ENCODE measurements at places on chromosomes 7 and 10. TPM values are rescaled to one million over a fixed set of nuclear protein-coding genes. Genes with fewer than 3 reads are reported as not detected.

- no peak for DNase-seq
Measured at GRCh38 chr7:24337180-24337579, 53.2 kb downstream of the NPY start.

DNA sequence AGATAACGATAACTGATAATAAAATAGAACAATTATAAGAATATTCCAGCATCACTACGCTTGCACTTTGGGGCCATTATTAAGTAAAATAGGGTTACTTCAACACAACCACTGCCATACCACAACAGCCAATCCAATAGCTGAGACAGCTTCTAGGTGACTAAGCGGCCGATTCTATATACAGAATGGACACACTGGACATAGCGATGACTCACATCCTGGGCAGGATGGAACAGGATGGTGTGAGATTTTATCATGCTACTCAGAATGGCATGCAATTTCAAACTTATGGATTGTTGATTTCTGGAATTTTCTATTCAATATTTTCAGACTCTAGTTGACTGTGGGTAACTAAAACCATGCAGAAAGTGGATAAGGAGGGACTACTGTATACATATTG is 920.9 kb downstream of the LRMDA start:
- no peak for DNase-seq

- peak; percentile 45 for DNase-seq
Measured at GRCh38 chr7:150992833-150993302, 2.1 kb downstream of the NOS3 start.

DNA sequence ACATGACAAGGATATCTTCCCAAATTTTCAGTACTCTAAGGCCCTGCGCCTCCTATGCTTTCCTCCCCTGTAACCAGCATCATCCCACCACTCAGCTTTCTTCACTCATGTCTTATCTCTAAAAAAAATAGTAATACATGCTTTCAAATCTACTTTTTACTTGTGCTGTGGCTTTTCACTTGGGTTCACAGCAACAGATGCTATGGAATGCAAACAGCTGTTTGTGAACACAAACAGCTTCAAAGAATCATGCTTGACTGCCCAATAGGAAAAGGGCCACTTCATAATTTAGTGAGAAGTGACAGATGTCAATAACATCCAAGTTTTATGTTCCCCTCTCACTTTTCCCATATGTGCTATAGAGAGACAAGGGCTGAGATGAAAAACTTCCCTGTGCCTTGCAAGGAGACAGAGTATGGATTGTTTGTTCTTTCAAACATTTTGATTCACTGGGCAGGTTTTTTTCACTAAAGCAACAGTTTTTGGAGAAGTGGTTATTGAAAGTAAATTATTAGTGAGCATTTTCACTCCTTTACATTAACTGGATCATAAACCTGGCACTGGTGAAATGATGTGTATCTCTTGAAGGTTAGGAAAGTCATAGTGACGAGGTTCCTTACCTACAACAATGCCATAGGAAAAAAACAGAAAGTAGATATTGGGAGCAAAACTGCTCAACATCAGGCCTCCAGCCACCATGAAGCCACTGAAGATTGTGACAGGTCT is 37.3 kb downstream of the SLC16A9 start:
- no peak for DNase-seq

DNA sequence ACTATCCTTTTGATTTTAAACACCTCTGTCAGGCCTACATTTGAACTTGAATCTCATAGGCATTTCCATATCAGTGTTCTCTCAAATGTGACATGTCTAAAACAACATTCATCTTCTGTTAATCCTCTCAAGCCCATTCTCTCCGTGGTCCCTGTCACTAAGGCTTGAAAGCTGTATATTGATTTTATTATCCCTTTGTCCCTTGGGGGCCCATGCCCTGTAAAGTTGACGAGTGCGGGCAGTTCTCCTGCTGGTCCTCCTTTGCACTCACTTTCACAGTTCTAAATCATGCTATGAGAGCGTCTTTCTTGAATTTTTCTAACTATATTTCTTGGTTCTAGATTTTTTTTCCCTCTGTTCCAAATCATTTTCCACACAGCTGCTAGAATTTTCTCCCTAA is 27.3 kb downstream of the GALNT11 start:
- no peak for DNase-seq

DNA sequence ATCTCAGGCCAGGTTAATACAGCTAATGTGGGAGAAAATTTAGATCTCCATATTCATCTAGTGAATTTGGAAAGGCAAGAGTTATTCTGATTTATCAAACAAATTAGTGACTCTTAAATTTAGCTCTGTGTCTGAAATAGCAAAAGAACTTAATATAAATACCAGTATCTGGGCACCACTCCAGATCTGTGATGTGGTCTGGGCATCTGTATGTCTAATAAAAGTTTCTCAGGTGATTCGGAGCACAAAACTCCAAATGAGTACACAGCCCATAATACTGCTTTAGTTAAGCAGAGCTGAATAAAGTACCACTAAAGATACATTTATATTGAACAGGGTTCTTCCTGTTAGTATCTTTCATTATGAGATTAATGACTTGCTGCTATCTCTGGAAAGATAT is 261.4 kb downstream of the BAMBI start:
- DNase-seq = no peak

DNA sequence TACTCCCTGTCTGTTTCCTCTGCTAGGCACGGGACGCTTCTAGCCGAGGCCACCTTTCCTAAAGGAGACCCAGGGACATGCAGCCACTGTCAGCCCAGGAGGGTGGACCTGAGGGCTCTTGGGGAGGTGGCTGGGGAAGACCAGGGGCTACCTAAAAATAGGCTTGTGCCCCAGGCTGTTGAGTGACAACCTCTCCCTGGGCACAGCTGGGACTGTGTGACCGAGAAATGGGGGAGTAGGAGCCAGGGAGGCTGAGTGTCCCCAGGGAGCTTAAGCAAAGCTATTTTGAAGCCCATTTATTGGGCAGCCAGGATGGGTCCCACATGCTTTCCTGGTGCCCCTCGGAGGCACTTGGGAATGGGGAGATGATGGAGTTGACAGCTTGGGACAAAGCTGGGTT is 63.8 kb downstream of the CALML3 start:
- no peak for DNase-seq

DNA sequence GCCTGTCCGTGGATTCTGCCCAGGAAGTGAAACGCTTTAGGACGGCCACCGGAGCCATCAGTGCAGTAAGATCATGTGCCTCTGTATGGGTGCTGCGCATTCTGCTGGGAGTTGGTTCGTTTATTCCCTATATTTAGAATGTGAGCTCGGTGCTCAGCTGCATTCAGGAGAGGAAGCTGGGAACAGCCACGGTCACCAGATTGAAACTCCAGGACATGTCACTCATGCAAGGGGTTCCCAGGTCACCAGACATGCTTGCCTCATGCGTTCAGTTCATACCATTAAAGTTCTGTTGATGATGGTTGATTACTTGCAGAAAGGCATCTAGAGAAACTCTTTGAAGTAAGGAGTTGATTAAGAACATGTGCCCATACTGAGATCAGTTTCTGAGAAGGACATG is 78.1 kb downstream of the TRRAP start:
- no peak for DNase-seq

- DNase-seq = peak; percentile 12
Measured at GRCh38 chr7:23012908-23013714, 819 bp downstream of the HYCC1 start.

- no peak for DNase-seq
Measured at GRCh38 chr7:29042824-29043231, 84.7 kb upstream of the TRIL start.

DNA sequence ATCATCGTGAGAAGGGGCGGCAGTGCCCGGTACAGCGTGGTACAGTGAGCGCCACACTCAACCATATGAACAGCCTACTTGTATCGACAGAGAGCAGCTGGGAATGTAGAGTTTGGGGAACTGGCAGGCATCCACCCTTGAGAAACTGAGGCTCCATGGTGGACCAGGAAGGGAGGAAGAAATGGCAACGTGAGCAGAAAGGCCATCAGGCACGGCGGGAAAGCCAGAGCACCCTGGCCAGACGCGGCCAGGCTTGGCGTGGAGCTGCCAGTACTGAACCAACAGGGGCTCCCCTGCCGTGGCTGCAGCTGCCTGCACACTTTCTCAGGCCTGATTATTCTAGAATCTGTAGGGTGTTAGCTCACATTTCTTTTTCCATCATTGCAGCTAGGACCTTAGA is 442.3 kb downstream of the PTPRN2 start:
- DNase-seq = no peak

KAT6B gene
- polyA plus RNA-seq = 6.0 TPM

ATOH7 gene
- 0.08 TPM for polyA plus RNA-seq

CYP2C19 gene
- polyA plus RNA-seq = not detected

ATP5MK gene
- 682 TPM for polyA plus RNA-seq

NPC1L1 gene
- 0.03 TPM for polyA plus RNA-seq
